Naive thymus-derived CD8-positive, alpha-beta T cell (primary cell): ENCODE measurements at places on chromosomes 12 and 14.

DNA sequence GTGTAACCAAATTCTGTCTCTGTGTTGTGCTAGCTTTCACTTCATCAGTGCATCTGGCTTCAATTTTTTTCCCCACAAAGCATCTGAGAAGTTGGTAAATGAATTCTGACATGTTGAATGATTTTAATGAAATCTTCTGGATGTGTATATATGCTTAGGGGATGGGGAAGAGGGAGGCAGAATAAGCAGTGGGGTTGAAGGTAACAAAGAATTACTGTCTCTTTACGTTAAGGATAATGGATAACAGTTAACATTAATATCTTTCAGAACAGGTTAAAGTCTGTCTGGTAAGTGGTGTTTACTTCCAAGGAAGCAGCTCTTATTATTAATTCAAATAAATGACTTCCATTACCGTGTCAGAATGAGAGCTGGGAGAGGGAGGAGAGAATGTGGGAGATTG lies 261.7 kb downstream of the ERC1 start:
- no peak for DNase-seq

- DNase-seq: peak; percentile 76
These were observed 55.0 kb upstream of the NELL2 start for GRCh38 chr12:44930972-44931600.

- DNase-seq: peak; percentile 29
These were observed 316.5 kb upstream of the OR4E1 start for GRCh38 chr14:21990116-21990515.

DNA sequence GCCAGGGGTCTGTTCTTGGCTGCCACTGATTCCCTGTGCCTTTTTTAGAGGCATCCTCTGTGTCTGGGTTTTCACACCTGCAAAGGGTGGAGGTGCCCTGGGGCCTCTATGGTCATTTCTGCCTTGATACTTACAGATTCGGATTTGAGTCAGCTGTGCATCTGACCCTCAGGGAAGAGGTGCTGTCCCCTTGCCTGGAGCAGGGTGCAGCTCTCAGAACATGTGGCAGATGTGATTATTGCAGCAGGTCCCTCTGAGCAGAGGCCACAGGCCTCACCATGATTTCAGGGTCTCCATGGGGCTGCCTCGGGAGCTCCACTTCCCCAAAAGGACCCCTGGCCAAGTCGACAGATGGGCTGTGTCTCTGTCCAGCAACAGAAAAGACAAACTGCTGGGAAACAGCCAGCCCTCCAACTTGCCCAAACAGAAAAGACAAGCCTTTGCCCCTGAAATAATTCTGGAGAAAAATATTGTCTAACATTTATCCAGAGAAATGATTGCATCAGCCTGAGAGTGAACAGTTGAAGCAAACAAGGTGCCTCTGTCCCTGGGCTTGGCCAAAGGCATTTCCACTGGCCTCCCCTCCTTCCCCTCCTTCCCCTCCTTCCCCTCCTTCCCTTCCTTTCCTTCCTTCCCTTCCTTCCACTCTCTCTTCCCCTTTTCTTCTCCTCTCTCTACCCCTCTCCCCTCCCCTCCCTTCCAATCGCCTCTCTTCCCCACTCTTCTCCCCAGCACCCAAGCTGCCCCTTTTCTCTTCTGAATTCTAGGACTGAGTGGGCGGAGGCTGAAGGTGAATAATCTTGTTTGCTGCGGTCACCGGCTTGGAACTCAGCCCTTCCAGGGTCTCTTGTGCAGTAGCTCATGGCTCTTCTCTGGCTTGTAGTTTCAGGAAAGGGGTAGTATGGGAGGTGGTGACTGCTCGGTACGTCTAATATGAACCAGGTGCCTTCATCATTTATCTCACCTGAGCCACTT lies 676 bp downstream of the SERPINA3 start:
- DNase-seq: no peak

- DNase-seq: no peak
These were observed 142.5 kb downstream of the SMOC1 start for GRCh38 chr14:70021548-70022220.
